ENCODE measurements at places on chromosomes 2 and 18.

DNA sequence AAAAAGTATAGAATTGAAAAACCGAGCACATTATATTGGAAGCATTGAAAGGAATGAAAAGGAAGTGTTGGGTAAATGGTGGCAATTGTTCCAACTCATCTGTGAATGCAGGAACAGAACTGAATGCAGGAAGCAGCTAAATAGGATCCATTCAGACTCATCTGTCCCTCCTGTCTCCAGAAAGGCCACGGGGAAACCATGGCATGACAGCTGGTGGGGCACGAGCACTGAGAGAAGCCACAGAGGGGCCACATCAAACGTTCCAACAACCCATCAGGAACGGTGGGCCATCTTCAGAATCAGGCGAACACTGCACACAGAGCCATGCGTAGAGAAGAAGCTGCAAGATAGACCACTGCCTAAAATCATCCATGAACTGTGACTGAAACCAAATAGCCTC, 138.5 kb upstream of the SLC35G4 start:
- DNase-seq = no peak

DNA sequence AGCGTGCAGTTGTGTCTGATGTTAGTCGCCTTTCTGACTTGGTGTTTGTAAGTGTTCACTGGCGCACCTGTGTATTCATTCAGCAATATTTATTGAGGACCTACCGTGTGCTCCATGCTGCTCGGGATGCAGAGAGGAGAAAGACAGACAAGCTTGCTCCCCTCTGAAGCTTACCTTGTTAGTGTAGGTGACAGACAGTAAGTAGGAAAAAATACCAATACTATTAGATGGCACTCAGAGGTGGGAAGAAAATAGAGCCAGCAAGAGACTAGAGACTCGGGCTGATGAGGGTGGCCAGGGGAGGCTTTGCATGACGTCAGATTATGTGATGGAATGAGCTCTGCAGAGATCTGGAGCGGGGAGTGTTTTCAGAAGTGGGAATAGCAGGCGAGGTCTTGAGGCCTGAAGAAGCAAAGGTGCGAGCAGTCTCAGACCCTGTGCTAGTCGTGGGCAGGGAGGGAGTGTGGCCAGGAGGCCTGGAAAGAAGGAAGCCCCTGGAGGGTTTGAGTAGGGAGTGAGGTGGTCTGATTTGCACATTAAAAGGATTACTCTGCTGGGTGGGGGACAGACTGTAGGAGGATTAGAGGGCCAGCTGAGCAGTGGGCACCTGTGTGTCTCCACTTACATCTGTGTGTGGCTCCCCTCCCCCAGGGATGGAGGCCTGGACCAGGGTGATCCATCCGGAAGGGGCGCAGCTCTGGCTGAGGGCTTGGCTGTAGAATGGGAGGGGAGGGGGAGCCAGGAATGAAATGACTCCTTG, 11.8 kb downstream of the MTCL1 start:
- DNase-seq = no peak

DNA sequence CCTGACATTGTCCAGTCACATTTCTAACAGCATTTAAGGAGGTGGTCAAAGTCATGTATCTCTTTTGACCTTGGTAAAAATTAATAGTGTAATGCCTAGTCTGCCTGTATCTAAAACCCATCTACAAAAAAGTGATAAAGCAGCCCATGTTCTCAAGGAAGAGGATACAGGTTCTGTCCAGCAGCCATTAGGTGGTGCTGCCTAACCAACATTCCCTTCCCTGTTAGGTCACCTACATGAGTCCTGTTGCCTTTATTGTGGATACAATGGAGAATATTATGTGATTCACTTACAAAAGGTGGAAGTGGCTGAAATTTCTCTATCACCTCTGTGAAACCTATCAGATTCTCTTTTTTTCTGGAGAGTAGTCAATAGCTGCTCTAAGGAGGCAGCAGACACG, 52.5 kb downstream of the AQP4 start:
- DNase-seq = no peak

DNA sequence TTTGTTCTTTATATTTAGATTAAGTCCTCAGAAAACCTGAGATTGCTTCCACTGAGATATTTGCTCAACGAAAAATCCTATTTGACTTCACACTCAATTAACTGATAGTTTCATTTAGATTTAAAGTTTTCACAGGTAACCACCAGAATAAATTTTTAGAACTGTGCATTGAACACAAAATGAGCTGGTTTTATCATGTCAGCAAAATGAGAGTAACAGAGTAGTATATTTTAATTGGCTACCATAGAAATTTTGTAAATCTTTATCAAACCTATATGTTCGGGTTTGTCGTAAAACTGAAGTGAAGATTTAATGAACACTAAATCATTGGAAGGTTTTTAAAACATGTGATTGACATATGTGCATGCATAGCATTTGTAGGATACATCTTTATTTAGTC, 32.7 kb upstream of the MFF start:
- DNase-seq = no peak

- no peak for DNase-seq
Observed at GRCh38 chr18:57210716-57211411, 64.0 kb downstream of the BOD1L2 start.

All from anterior cingulate cortex (tissue), 58 donors.